Activated CD4-positive, alpha-beta T cell treated with anti-CD3 and anti-CD28 coated beads, Interleukin-2, Interleukin-4, amounts not matched to agents 100 ng/mL and 50 ng/mL, durations not matched to agents 16 hours and 8 hours (primary cell): ENCODE measurements at places on chromosomes 16 and 17.

DNA sequence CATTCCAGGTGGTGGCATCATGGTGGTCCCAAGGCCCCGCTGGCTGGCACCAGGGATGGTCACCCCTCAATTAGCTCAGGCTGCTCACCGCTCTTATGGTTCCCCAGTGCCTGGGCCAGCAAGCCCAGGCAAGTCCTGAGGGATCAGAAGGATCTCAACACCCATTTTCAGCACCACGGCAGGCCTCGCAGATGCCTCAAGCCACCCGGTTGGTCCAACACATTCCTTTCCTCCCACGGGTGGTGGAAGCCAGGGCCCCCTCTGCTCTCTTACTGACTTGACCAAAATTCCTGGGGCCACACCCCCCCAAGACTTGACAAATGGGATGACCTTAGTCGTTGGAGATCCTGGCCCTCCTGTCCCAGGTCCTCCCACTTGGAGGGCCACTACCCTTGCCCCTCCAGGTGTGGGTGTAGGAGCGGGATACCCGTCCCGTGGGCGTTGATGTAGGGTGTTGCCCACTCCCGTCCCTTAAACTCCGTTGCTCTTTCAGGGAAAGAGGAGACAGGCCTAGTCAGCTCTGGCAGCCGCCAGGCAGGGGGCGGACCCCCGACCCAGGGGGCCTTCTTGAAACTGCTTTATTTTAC lies 5.9 kb downstream of the ZNF205 start:
- no peak for DNase-seq

GRCh38 chr16:9971907-9972306 lies 210.3 kb downstream of the GRIN2A start:
- no peak for DNase-seq

- DNase-seq: no peak
Measured at GRCh38 chr16:29729116-29729521, 16.7 kb downstream of the C16orf54 start.

DNA sequence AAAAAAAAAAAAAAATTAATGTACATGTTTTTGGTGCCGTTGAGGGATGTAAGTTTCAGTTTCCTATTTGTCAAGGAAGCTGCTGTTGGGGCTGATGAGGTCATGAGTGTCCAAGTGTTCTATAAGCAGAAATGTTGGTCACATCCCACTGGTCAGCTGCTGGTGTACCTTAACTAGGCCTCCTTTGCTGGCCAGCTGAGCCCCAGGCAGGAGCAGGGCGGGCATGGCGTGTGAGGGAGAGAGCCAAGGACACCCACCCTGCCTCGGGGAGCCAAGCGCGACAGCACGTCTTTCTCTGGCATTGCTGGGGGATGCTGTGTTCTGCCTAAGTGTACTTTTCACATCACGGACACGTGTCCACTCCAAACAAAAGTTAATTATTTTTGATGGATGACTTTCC lies 108.1 kb upstream of the CDC42EP4 start:
- DNase-seq: no peak

DNA sequence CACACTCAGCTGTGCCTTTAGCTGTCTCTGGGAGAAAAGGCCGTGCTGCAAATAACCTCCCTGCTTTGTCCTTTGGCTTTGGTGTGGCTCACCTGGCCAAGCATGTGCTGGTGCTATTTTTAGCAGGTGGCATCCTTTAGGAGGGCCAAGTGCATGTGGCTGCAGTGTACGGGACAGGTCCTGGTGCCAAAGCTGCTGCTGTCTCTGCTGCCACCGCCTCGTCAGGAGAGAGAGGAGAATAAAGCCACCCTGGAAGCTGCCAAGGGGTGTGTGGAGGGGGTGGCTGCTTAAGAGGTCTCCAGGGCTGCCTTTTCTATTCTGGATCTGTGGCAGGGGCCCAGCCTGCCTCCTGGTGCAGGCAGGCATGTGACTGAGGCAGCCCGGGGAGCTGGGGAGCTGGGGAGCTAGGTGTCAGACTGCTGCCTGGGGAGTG lies 6.2 kb downstream of the AKAP1 start:
- DNase-seq: no peak
